Spleen (tissue), 13 donors: ENCODE measurements at places on chromosomes 2 and 18. TPM values are rescaled to one million over a fixed set of nuclear protein-coding genes. Genes with fewer than 3 reads are reported as not detected.

Gene C2orf92
- polyA plus RNA-seq, result 5.7 TPM

Gene SERPINB10
- 0.07 TPM for polyA plus RNA-seq

Gene STPG4
- not detected for polyA plus RNA-seq

Gene SNED1
- 9.5 TPM for polyA plus RNA-seq

Gene SGPP2
- polyA plus RNA-seq, result 0.67 TPM

Gene HTR2B
- polyA plus RNA-seq, result 0.37 TPM

Gene GCG
- 0.21 TPM for polyA plus RNA-seq

Gene RAD51AP2
- not detected for polyA plus RNA-seq

Gene ABCB11
- 0.07 TPM for polyA plus RNA-seq

Gene PARD6G
- polyA plus RNA-seq, result 0.47 TPM

Gene COLEC12
- polyA plus RNA-seq, result 0.20 TPM

Gene C18orf32
- polyA plus RNA-seq, result 66.7 TPM

Gene PTH2R
- polyA plus RNA-seq, result 0.10 TPM

Gene ASXL3
- polyA plus RNA-seq, result 0.03 TPM

Gene NAT8
- 0.14 TPM for polyA plus RNA-seq

Gene DUSP28
- polyA plus RNA-seq, result 7.9 TPM

Gene SLC9A4
- not detected for polyA plus RNA-seq

Gene DSG3
- polyA plus RNA-seq, result 0.02 TPM

Gene NOSTRIN
- 10.2 TPM for polyA plus RNA-seq

Gene UGT1A8
- not detected for polyA plus RNA-seq

Gene UGT1A4
- not detected for polyA plus RNA-seq

Gene PID1
- 4.1 TPM for polyA plus RNA-seq

Gene GGCX
- polyA plus RNA-seq, result 15.0 TPM

Gene CROCC2
- polyA plus RNA-seq, result 0.17 TPM

Gene LYPD6
- polyA plus RNA-seq, result 0.16 TPM

Gene MAPK4
- polyA plus RNA-seq, result 0.02 TPM

Gene CRYGC
- not detected for polyA plus RNA-seq

Gene ANKRD29
- polyA plus RNA-seq, result 7.2 TPM

Gene PPP1R1C
- polyA plus RNA-seq, result 0.24 TPM

Gene LOXHD1
- 0.13 TPM for polyA plus RNA-seq

Gene MC2R
- polyA plus RNA-seq, result not detected

Gene POTEI
- polyA plus RNA-seq, result not detected

Gene ASB18
- not detected for polyA plus RNA-seq

Gene BIN1
- 57.2 TPM for polyA plus RNA-seq

Gene DQX1
- polyA plus RNA-seq, result 0.22 TPM

Gene TGIF1
- 35.7 TPM for polyA plus RNA-seq

Gene LAMA1
- 0.45 TPM for polyA plus RNA-seq

Gene MOGAT1
- not detected for polyA plus RNA-seq

Gene NT5C1B
- polyA plus RNA-seq, result not detected
